ENCODE measurements at places on chromosomes 5 and 9.
A peak's percentile ranks its signal among the peaks of the same experiment; 100 is the strongest.

DNA sequence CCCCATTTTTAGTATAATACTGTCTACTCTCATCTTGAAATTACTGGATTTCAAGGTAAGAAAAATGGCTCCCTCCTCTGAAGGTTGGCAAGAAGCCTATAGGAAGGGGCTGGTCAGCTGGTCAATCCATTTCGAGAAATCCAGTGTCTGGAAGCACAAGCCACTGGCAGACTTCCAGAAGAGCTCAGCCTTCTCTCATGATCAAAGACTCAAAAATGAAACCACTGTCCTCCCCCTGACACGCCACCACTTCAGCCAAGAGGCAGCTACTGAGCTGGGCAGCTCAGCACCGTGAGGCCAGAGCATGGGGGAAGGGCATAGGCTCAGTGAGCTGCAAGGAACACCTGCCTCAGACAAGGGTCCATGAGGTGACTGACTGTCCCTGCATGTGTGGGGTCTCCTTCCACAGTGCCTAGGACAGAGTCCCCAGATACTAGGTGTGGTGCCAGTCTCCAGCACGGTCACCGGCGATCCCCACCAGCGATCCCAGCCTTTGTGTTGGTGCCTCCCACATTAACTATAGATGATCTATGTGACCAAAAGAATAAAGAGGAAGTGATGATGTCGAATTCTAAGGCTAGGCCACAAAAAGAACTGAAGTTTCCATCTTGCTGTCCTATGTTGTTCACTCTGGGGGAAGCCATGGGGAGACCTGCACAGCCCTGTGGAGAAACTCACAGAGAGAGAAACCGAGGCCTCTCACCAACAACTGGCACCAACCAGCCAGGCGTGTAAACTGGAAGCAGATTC lies 100.1 kb upstream of the LRRTM2 start:
- DNase-seq: peak; percentile 28

- DNase-seq: no peak
Observed at GRCh38 chr9:94534901-94535300, 20.0 kb upstream of the PCAT7 start.

DNA sequence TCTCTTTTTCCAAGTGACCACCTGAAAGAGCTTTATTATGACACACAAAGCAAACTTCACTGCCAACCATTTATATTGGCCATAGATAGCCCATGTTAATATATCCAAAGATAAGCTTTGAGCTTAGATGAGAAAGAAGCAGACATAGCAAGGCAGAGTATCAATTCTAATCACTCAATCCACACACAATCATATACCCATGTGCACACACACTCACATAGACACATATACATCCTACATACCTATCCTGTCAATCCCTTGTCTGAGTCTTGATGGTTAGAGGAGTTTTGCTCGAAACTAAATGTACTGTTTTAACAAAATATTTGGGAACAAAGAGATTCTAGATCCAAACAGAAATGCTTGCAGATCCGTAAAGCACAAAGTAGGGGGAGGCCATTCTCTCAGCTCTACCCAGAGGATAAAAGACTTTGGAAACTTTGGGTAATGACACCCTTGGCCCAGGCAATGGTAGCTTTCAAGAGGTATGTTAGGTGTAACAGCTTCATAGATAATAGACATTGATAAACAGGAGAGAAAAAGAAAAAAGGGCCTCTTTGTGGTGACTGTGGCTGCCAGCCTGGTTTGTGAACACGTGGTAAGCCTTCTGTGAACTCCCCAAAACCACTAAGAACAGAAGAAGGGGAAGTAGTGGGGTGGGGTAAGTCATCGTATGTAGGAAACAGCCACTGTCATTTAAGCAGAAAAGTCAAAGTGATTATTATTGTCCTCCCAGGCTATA lies 121.6 kb downstream of the TLR4 start:
- no peak for DNase-seq

- no peak for DNase-seq
Observed at GRCh38 chr9:109203761-109204360, 36.8 kb upstream of the FRRS1L start.

DNA sequence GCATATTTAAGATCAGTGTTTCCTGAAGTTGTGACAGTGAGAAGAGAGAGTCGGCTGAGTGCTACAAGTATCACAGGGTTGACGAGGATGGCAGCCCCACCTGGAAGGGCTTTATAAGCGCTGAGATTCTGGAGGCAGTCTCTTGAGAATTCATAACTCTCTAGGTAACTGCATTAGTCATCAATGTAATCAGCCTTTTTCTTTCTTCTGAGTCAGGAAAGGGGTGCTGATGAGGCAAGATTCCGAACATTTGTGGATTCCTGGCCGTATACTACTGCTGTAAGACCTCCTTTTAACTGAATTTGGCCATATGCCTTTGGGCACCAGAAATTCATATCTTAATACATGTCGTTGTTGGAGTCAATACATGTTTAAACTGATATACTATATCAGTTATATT lies 6.6 kb upstream of the RNF20 start:
- peak; percentile 65 for DNase-seq

DNA sequence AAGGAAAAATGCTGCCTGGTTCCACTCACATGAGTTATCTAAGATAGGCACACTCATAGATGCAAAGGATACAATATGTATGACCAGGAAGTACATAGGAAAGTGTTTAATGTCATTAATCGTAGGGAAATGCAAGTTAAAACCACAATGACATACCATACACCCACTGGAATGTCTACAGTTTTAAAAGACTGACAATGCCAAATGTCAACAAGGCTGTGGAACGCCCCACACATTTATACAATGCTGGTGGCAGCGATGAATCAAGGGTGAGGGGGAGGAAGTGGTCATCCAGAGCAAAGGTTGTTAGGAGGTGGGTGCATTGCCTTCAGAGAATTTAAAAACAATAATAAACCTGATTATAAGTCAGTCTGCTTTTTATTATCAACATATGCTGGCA lies 437.8 kb downstream of the ARHGEF28 start:
- DNase-seq: peak; percentile 92

DNA sequence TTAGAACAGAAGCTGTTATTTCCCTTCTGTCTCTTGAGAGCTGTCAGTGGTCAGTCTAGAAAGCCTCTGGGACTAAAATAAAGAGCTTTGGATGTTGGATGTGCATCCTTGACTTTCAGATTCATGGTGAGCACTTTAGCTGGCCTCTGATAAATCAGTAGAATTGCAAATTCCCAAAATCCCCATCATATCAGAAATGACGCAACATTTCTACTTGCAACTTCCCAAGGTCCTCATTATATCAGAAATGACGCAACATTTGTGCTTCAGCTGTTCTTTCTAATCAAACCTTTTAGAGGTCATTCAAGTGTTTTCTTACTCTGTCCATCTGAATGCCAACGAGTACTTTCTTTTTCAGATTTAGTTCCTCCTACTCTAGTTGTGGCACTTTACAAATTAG lies 167.3 kb upstream of the MOCS2 start:
- no peak for DNase-seq

DNA sequence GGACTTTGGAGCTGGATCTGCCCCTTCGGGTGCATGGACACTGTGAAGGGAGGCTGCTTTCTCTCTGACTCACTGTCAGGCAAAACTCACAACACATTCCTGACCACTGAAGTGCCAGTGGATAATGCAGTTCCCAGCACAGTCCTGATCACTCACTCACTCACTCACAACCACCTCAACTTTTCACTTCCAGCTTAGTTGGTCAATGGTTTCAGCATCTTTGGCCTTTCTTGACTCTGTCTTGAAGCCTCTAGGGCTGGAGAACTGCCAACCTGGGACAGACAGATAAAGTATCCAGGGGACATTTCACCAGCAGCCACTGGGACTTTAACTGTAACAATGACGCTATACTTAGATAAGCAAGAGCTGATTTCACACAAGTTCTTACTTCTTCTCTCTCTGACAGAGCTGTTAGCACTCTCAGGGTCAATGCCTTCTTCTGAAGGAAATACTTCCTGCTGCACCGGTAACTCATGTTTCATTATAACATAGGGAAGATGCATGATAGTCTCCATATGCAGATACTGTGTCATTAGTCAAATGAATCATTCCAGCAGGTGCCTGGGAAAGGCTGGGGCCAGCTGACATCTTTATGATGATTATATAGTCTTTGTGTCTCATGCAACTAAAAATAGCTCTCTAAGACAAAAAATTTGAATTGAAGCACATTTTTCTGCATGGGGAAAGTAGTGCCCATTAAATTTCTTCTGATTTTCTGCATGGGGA lies 499.0 kb downstream of the SEMA5A start:
- peak; percentile 96 for DNase-seq

- DNase-seq: peak; percentile 86
Observed at GRCh38 chr5:172886974-172887501, 53.0 kb downstream of the ERGIC1 start.

- no peak for DNase-seq
Observed at GRCh38 chr5:178286226-178287090, 53.9 kb upstream of the PHYKPL start.

- no peak for DNase-seq
Observed at GRCh38 chr5:43540746-43541145, 16.1 kb downstream of the PAIP1 start.

- no peak for DNase-seq
Observed at GRCh38 chr5:130666462-130666861, 498.6 kb downstream of the HINT1 start.

- no peak for DNase-seq
Observed at GRCh38 chr5:62504129-62504528, 74.5 kb upstream of the LRRC70 start.

DNA sequence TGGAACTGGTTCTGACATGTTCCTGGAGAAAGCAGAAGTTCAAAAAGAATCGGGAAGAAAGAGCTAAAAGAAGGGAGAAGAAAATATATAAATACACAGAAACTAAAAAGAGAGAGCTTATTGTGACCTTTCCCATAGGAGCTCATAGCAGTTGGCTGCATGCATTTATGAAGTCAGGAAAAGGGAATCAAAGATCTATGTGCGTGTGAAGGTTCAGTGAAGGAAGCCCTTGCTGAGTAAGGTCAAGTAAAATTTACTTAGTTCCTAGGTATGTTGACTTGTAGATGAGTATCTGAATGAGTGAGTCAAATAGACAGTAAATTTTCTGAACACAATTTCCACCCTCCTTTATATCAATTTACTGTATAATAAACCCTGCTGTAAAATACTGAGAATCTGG lies 632.5 kb downstream of the SLCO4C1 start:
- peak; percentile 8 for DNase-seq

DNA sequence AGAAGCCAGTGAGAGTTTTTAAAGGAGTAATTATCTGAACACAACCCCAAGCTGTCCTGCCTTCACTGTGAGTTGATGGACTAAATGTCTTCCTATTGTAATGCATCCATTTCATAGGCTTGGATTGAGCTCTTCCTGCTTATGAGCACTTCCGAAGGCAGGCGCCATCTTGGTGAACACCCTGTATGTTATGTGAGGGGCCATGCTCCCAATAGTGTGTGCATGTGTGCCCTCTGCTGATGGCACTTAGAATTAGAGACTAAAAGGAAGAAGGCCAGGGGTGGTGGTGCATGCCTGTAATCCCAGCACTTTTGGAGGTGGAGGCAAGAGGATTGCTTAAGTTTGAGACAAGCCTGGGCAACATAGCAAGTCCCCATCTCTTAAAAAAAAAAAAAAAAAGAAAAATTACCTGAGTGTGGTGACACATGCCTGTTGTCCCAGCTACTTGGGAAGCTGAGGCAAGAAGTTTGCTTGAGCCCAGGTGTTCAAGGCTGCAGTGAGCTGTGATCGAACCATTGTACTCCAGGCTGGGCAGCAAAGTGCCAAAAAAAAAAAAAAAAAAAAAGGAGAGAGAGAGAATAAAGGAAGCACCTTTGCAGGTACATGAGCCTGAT lies 65.0 kb downstream of the C9orf152 start:
- DNase-seq: peak; percentile 39

- DNase-seq: peak; percentile 21
Observed at GRCh38 chr5:179612577-179613459, 10.7 kb downstream of the HNRNPH1 start.

DNA sequence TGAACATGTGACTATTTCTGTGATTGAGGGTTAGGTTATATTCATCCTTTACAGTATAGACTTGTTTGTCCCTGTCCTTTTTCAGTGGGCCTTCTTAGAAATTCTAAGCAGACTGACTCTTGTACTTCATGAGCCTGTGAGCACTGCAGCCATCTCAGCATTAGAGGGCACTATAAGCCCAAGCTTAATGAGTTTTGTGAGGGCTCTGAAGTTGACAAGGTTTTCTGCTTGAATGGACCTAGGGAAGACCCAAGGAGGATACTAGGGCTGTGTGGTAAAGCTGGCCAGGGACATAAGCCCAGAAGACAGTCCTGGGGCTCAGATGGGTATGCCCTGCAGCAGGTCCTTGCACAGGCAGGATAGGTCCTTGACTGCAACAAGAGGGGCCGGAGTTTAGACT lies 126.5 kb downstream of the MRPS30 start:
- DNase-seq: peak; percentile 39

- no peak for DNase-seq
Observed at GRCh38 chr5:2030131-2030530, 147.4 kb upstream of the IRX4 start.

DNA sequence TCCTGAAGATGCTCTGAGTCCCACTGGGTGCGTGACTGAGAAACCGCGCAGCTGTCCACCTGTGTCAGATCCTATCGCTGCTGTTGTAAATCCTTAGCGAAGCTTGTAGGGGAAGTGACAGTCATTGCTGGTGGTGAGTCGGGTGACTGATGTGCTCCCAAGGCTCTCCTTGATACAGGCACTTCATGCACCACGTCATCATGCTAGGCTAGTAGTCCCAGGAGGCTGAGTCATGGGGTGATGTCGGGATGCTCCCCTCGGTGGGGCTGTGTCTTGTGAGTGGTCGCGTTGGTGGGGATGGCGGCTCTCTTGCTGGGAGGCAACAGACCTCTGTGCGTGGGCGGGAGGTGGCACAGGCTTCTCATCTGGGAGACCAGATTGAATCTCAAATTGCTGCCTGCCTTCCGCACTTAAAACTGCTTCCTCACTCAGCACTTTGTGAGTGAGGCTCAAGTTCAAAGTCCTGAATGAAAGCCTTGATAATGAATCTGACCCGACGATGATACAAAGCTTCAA lies 84.7 kb downstream of the CSNK1A1 start:
- DNase-seq: peak; percentile 89

GRCh38 chr5:33507426-33507825 lies 66.7 kb downstream of the TARS1 start:
- DNase-seq: peak; percentile 72

GRCh38 chr5:65825408-65826328 lies 100.7 kb upstream of the ERBIN start:
- DNase-seq: no peak

DNA sequence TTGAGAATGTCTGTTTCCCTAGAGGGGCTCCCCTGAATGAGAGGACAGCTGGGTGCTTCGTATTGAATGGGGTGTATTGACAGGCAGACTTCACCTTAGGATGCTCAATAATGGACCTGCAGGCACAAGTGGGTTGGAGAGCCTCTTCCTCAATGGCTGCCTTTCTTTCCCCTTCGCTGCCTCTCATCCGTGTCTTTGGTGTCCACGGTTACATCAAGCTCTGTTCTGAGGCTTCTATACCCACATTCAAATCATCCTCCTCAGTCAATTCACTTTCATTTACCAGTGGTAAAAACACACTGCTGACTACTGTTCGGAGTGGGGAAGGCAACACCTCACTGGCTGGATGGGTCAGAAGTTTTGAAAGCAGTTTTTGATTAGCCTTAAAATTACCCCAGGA lies 20.6 kb downstream of the LIX1 start:
- no peak for DNase-seq
